Activated CD4-positive, alpha-beta T cell treated with anti-CD3 and anti-CD28 coated beads, Interleukin-2, amount 10 ng/mL, durations not matched to agents 24 days and 14 days (primary cell): ENCODE measurements at places on chromosomes 2 and 18. TPM values are rescaled to one million over a fixed set of nuclear protein-coding genes. Genes with fewer than 3 reads are reported as not detected.

POTEF gene
- total RNA-seq, result not detected in 2 replicates

INPP5D gene
- 43.6 and 45.8 TPM in 2 replicates for total RNA-seq

IL1B gene
- 0.33 and 0.92 TPM in 2 replicates for total RNA-seq

WNT6 gene
- total RNA-seq, result not detected in 2 replicates

POTEI gene
- total RNA-seq, result not detected in 2 replicates
